C1 segment of cervical spinal cord (tissue), 14 donors: ENCODE measurements at places on chromosomes 1 and 21.
A peak's percentile ranks its signal among the peaks of the same experiment; 100 is the strongest.

- DNase-seq, result no peak
Measured at GRCh38 chr1:86471291-86471690, 2.6 kb downstream of the CLCA1 start.

GRCh38 chr1:6025269-6026094 is 20.2 kb upstream of the KCNAB2 start:
- no peak for DNase-seq

DNA sequence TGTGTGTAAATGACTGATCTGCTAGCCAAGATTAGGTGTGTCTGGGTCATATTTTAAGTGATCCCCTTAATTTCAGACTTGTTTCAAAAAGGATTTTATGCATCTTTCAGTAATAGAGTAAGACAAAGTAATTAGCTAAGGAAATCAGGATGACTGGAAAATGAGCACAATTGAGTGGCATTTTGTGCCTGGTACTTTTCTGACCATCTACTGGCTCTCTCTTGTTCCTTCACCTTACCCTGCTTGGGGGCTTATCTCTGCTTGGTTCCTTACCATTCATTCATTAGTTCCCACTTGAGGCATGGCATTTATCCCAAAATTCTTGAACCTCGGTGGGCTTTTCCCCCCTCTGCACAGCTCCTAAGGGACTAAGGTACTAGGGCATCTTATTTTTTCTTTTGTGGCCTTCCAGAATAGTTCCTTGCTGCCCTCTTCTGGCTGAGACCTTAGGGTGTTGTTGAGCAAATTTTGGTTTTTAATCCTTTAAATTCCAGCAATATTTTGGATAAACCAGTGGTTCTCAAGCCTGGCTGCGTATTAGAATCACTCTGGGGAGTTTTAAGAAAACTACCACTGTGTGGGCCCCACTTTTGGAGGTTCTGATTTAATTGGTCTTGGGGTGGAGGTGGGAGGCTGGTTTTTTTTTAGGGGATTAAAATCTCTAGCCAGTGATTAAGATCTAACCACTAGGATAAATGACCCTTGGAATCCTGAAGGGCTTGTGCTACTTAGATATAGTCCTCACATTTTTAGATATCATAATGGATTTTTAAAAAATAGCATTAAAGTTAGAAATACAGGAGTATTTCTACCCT is 50.8 kb downstream of the HS2ST1 start:
- no peak for DNase-seq

DNA sequence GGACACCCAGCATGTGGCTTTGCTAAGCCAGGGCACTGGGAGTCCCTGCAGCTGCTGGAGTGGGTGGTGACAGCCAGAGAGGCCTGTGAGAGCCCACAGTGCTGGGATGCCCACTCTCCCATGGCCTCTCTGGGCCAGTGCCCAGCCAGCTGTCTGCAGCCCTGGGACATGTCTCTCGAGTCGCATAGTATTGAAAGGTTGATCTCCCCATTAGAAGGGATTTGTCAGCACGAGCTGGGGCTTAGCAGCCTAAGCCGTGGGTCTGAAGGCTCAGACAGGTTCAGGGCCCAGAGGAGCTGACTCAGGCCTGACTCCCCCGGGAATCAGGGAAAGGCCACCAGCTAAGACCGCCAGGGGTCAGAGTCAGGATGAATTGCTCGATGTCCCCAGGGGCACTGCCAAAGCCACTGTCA is 53.5 kb downstream of the FOXD2 start:
- no peak for DNase-seq

GRCh38 chr1:199551967-199552565 is 475.4 kb upstream of the NR5A2 start:
- DNase-seq, result peak; percentile 9

GRCh38 chr1:41768583-41768982 is 150.1 kb downstream of the HIVEP3 start:
- no peak for DNase-seq

- no peak for DNase-seq
Measured at GRCh38 chr1:203464226-203464625, 11.4 kb upstream of the PRELP start.

- no peak for DNase-seq
Measured at GRCh38 chr1:119941392-119941791, 45.1 kb upstream of the ADAM30 start.

- no peak for DNase-seq
Measured at GRCh38 chr1:243708210-243708609, 141.8 kb downstream of the AKT3 start.

DNA sequence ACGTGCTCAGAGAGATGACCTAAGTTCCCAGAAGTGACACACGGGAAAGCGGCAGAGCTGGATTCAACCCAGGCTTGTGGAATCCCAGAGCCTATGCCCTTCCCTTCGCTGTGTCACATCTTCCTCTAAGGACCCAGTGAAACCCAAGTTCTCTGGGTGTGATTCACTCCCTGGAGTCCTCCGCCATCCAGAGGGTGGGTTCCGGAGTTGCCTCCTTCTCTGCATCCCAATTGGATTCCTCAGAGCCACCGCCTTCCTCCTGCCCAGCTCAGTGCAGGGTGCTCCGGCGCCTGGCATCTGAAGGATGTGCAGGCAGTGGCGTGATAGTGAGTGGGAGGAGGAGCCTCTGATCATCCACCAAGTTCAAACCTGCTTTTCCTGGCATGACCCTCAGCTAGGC is 20.7 kb upstream of the RCC2 start:
- DNase-seq, result no peak

DNA sequence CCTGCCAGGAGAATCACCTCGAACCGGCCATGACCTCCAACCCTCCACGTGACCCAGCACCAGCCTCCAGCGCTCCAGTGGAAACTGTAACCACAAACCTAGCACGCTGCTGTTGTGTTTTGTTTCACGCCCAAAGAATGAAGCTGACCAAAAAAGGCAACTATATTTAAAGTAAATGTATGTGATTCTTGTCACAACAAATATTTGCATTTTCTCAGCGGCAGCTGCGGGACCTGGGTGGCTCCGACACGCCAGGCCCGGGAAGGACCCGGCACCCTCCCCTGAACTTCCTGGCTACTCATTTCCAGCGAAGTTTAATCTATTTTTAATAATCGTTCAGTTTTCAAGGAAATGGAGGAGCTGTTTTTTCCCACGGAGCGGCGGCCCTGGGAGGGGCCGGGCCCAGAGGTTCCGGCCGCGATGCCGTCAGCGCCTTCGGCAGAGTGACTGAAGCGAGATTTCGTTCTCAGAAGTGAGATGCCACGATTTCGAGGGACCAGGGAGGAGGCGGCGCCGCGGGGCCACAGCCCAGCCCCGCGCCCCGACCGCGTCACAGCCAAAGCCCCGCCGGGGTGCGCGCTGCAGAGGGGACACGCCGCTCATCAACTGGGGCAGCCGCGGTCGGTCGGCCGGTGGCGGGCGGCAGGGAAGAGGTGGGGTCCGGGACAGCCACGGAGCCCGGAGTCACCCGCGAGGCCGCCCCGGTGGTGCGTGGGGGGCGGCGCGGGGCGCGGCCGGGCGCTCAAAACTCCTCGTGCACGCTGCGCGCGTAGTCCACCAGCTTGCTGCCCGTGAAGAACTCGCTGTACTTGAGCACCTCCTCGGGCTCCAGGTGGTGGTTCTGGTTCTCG is 3.0 kb upstream of the TNFRSF4 start:
- no peak for DNase-seq

- no peak for DNase-seq
Measured at GRCh38 chr21:27771938-27772483, 805.1 kb upstream of the ADAMTS5 start.

GRCh38 chr1:42403880-42404400 is 23.3 kb downstream of the RIMKLA start:
- no peak for DNase-seq

DNA sequence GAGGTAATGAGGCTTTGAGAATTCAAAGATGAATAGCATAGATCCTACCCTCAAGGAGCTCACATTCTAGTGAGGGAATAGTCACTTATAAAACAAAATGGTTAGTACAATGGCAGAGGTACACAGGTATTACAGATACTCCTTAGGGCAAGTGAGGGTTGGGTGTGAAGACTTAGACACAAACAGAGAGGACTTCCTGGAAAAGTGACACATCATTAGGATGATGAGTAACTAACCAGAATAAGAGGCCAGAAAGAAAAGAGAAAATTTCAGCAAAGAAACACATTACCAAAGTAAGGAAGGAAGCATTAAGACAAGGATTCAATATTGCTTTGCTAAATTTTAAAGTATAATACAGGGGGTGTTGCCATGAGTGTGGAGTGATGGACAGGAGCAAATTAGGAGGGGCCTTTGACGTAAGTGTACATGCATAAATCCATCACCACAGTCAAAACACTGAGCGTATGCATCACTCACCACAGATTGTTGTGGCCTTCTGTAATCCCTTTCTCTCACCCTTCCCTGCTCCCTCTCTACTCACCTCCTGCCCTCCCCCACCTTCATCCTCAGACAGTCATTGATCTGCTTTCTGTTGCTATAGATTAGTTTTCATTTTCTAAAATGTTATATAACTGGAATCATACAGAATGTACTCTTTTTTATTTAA is 7.9 kb downstream of the CD53 start:
- DNase-seq, result no peak

- DNase-seq, result no peak
Measured at GRCh38 chr1:64683419-64683818, 61.5 kb upstream of the RAVER2 start.

GRCh38 chr1:32273391-32274208 is 18.3 kb upstream of the HDAC1 start:
- no peak for DNase-seq

- DNase-seq, result no peak
Measured at GRCh38 chr21:38847556-38847955, 41.8 kb downstream of the ETS2 start.

- no peak for DNase-seq
Measured at GRCh38 chr1:236468625-236469024, 55.2 kb upstream of the LGALS8 start.

DNA sequence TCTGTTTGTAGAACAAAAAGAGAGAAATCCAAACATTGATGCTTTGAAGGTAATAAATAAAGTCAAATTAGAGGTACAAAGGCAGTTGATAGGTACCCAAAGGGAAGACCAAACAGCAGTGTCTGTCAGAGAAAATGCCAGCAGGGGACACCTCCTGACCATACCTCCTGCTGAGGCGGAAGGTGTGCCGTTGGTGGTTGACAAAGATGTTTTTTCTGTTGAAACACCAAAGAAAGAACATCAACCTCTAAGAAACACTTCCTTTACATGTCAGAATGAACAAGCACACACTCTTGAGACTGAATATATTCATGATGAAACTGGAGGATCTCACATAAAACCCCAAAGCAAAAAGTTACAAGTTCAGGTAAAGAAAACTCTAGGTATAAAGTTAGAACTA is 128.3 kb downstream of the MACF1 start:
- no peak for DNase-seq

GRCh38 chr1:182785181-182785580 is 4.4 kb upstream of the NPL start:
- no peak for DNase-seq

- DNase-seq, result no peak
Measured at GRCh38 chr1:118381197-118381869, 196.3 kb upstream of the SPAG17 start.

DNA sequence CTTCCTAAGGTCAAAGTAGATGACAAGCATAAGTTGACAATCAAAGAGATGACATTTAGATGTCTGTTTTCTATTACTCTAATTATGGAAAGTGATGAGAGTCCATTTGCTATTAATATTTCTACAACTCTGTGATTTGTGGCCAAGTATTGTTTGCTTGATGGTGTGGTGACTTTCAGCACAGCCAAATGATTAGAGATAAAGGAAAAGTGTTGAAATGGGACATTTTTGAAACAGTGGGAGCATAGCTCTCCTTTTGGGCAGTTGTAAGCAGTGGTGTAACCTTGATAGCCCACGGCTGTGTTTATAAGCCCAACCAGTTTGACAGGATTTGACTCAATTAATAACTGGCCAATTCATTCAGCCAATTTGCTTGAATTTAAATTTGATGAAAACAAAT is 31.6 kb downstream of the ZC3H11B start:
- no peak for DNase-seq

GRCh38 chr1:234091876-234092275 is 187.4 kb downstream of the SLC35F3 start:
- DNase-seq, result no peak

DNA sequence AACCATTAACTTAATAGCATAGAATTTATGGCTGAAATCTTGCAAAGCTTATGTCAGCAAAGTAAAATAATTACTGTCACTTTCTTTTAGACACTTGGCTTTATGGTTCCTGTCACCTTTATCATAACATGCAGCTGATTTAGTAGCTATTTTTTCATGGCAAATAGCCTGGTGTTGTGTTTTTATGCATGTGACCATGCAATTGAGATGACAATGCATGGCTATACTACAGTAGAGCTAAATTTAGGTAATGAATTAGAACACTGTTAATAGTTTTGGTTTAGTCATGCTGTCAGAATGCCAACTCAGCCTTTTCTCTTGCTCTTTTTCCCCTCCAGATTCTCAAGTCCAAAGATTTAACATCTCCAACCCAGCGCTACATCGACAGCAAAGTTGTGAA is 88.6 kb downstream of the TGFB2 start:
- DNase-seq, result no peak

GRCh38 chr1:152486400-152487006 is 24.1 kb upstream of the LCE5A start:
- no peak for DNase-seq

DNA sequence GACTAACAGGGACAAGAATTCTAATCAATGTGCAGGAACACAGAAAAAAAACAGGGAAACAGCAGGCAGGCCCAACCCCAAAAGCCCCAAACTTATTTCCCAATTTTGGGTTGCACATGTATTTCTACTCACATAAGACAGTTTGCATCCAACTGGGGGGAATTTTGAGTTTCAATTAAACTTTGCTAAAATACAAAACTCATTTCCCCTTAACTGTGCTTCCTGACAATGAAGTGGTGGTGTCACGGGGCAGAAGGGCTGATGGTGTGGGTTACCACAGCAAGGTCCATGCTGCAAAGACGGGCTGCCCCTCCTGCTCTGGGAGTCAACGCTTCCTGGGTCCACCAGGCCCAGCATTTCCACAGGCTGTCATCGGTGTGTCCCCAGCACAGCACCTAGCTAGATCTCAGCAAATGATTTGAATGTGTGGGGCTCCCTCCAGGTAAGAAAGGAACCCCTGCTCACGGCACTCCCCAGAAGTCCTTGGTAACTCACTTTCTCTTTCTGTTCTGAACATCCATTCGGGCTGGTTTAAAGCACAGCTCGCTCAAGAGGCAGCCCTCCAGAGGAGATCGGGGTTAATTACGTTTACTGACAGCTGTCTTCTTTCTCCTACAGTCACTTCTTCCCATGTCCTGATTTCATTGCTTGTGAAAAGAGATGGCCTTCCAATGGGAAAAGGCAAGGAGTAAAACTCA is 27.4 kb downstream of the HIVEP3 start:
- peak; percentile 19 for DNase-seq

- DNase-seq, result no peak
Measured at GRCh38 chr1:238624776-238625175, 734.1 kb upstream of the ZP4 start.

GRCh38 chr21:42349420-42350317 is 1.1 kb downstream of the TFF2 start:
- DNase-seq, result no peak

- no peak for DNase-seq
Measured at GRCh38 chr1:90708236-90708786, 8.8 kb downstream of the BARHL2 start.
